ENCODE measurements at places on chromosomes 6 and 20.

DNA sequence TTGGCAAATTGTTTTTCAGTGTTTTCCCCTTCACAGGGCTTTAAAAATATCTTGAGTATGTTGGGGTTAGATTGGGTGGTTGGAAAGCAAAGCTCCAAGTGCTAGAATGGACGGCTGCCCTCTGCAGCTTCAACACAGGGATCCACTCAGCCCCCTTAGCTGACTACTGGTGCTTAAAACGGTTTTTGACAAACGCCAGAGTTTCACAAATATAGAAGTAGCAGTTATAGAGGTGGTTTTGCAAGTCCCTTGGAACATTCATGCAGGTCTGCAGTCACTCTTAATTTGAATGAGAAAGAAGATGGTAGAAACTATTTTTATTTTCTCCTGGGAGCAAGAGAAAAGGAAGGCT lies 175.9 kb downstream of the ARID1B start:
- peak overlapping the region; percentile 86 for H3K27ac ChIP-seq
- DNase-seq = no peak
- H3K27me3 ChIP-seq = no peaks in the 10 kb centered on the region
- H3K36me3 ChIP-seq = peaks cover 2% of the 10 kb centered on the region
- peaks cover 41% of the 10 kb centered on the region for H3K4me1 ChIP-seq

DNA sequence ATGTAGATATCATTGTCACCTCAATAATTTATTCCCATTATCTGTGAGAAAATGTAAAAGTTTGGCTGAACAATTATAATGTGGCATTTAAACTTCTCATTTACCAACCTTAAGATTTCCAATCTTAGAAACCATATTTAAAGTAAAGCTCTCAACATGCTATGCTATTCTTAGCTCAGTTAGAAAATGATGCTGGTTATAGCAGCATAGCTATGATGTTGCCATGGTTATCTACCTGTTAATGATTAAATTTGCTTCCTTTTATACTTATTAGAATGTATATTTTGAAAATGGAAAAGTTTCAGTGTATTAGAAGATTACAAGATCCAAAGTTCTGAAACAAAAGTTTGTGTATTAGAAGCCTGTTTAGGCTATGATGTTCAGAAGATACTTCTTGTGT lies 110.1 kb downstream of the GPR63 start:
- no peaks in the 10 kb centered on the region for H3K4me1 ChIP-seq
- DNase-seq = no peak

- peaks cover 45% of the 10 kb centered on the region for H3K4me1 ChIP-seq
- H3K4me3 ChIP-seq = peak overlapping the region; percentile 93
- no peaks in the 10 kb centered on the region for H3K36me3 ChIP-seq
- DNase-seq = no peak
- H3K27me3 ChIP-seq = no peaks in the 10 kb centered on the region
Measured at GRCh38 chr6:109006818-109007217, 87.8 kb downstream of the SESN1 start.

DNA sequence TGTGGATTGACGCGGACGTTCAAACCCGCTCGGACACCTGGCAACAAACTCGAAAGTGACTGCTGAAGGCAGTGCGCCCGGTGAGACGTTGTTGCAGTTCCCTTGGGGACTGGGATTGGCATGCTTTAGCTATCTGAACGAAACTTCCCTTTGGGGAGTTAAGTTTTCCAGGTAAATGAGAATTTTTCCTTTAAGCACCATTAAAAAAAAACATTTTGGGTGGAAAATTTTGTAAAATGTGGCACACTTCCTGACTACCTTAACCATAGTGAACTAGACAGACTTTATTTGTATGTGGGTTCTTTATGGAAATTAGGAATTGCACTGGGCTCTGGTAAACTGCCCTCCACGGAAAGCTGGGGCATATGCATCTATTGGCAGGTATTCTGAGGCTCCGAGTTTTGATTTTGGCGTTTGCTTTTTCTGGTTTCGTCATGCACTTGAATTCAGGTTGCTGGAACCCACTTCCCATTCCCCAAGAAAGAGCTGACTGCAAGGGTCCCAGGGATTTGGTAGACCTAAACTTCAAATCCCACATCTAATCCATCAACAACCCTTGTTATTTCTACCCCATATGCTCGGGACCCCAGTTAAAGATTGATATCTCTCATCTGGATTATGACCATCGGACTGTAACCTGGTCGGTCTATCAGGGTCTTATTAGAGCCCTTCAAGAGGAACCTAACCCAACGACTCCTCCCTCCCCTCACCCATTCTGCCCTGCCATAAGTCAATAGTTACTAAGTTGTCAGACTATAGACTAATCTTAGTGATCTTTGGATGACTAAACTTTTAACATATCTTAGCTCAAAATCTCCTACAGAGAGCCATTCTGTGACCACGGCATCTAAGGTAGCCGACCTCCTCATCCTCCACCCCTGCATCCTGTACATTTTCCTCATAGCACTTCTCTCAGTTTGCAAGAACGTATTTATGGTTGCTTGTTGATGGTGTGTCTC lies 800 bp upstream of the DYNLT1 start:
- H3K4me1 ChIP-seq = peaks cover 56% of the 10 kb centered on the region
- peak overlapping the region; percentile 96 for H3K4me3 ChIP-seq
- H3K27ac ChIP-seq = peak overlapping the region; percentile 99
- peaks cover 8% of the 10 kb centered on the region for H3K36me3 ChIP-seq
- no peaks in the 10 kb centered on the region for H3K27me3 ChIP-seq

DNA sequence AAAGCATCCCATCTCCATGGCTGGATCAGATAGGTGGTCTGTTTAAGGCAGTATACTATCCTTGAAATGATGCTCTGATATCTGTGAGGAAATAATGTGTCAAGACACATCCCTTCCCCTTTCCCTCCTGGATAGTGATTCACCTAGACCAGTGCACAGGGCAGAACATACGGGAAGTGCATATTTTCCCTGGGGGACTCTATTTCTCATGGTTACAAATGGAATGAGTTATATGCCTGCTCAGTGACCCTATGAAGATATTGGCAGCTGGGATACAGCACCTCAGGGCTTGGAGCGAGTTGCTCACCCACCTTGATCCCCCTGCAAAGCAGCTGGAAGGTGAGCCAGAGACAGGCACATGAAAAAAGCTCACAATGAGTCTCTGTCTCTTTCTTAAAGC lies 67.5 kb upstream of the PRL start:
- no peak for DNase-seq
- H3K4me3 ChIP-seq = no peak overlapping the region
- no peaks in the 10 kb centered on the region for H3K4me1 ChIP-seq
- no peaks in the 10 kb centered on the region for H3K27me3 ChIP-seq
- no peak overlapping the region for H3K27ac ChIP-seq

DNA sequence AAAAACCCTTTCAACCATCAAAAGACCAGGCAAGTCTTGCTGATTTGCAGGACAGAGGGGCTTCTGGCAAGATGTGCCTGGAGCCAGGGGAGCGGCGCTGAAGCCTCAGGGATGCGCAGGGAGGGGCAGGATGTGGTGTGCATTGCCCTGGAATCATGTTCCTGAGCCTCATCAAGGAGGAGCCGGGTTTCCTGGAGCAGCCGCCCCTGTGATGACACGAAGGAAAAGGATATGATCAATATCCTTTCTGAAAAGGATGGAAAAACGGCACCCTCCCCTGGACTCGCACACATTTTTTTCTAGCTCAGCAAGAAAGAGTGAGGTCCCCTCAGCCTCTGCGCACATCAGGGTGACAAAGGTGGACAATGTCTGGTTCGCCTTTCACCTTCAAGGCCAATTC lies 173.1 kb upstream of the SSTR4 start:
- H3K4me1 ChIP-seq = no peaks in the 10 kb centered on the region
- no peak for DNase-seq
- no peaks in the 10 kb centered on the region for H3K27me3 ChIP-seq
- H3K36me3 ChIP-seq = no peaks in the 10 kb centered on the region
- H3K4me3 ChIP-seq = no peak overlapping the region

DNA sequence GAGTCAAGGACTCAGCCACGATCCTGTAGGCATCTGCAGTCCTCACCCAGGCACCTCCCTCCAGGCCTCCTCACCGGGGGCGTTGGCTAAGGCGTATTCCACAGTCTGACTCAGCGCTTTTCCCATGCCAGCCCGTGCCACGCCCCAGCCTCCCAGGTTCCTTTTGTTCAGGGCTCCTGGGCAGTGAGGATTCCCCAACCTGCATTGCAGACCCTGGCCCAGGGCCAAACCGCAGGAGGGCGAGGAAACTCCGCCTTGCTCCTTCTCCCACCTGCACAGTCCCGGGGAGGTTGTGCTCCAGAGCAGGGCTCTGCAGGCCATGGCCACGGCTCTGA lies 202.8 kb upstream of the CST7 start:
- no peak for DNase-seq
- H3K4me3 ChIP-seq = no peak overlapping the region
- no peaks in the 10 kb centered on the region for H3K4me1 ChIP-seq
- H3K27me3 ChIP-seq = peaks cover 32% of the 10 kb centered on the region

DNA sequence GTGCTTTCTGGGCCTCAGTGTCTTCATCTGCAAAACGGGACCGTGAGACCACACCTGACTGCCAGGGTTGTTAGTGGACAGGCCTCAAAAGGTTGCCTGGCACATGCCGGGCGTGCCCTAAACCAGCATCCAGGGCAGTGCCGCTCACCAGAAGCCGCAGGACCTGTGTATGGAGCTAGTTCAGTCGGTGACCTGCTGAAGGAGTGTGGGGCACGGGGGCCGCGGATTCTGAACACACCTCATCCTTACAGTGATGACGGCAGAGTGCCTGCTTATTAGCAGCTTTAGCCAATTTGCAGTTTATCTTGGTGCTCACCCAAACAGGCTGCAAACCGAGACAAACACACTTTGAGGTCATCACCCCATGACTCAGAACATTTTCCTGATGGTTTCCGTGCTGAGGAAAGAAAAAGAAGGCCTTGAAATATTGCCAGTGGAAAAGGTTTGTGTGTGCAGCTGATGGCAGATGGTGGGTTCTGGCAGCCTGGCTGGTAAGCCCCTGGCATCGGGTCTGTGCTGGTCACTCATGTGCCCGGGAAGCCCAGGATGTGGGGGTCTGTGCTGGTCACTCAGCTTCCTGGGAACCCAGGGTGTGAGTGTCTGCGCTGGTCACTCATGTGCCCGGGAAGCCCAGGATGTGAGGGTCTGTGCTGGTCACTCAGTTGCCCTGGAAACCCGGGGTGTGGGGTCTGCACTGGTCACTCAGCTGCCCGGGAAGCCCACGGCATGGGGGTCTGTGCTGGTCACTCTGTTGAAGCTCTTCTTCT lies 153.8 kb downstream of the ERMARD start:
- H3K4me1 ChIP-seq = peaks cover 2% of the 10 kb centered on the region
- DNase-seq = no peak
- no peak overlapping the region for H3K4me3 ChIP-seq
- H3K27ac ChIP-seq = no peak overlapping the region

DNA sequence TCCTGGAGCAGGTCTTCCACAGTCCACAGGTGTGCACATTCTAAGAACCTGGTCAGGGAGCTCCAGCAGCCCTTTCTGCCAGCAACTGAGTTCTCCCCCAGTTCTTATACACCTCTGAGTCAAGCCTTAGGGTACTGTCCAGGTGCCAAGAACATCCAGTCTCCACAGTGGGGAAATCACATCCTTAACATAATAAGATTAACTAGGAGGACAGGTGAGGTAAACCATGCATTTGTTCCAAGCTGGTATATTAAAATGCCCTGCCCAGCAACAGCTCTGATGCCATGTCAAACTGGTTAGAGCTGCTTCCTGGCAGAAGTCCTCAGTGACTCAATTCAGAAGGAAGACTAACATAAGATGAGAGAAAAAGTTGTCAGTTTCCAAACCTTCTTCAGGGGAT lies 303.9 kb upstream of the SGK1 start:
- no peak overlapping the region for H3K4me3 ChIP-seq
- peaks cover 15% of the 10 kb centered on the region for H3K27me3 ChIP-seq
- peaks cover 7% of the 10 kb centered on the region for H3K36me3 ChIP-seq
- H3K27ac ChIP-seq = peak overlapping the region; percentile 70
- H3K4me1 ChIP-seq = peaks cover 23% of the 10 kb centered on the region

GRCh38 chr6:52574709-52575501 lies 2.0 kb downstream of the TRAM2 start:
- H3K4me3 ChIP-seq = peak overlapping the region; percentile 95
- peaks cover 3% of the 10 kb centered on the region for H3K36me3 ChIP-seq
- H3K27ac ChIP-seq = peak overlapping the region; percentile 91
- no peaks in the 10 kb centered on the region for H3K27me3 ChIP-seq

GRCh38 chr6:165448210-165448609 lies 138.8 kb upstream of the C6orf118 start:
- no peak overlapping the region for H3K4me3 ChIP-seq
- no peaks in the 10 kb centered on the region for H3K27me3 ChIP-seq
- H3K27ac ChIP-seq = no peak overlapping the region

GRCh38 chr20:50831622-50832021 lies 36.8 kb downstream of the BCAS4 start:
- no peak overlapping the region for H3K4me3 ChIP-seq
- peaks cover 11% of the 10 kb centered on the region for H3K36me3 ChIP-seq
- no peaks in the 10 kb centered on the region for H3K27me3 ChIP-seq
- no peak for DNase-seq
- peaks cover 2% of the 10 kb centered on the region for H3K4me1 ChIP-seq

GRCh38 chr6:113434641-113435040 lies 422.5 kb upstream of the MARCKS start:
- H3K27me3 ChIP-seq = no peaks in the 10 kb centered on the region
- no peak overlapping the region for H3K27ac ChIP-seq
- no peak for DNase-seq
- H3K36me3 ChIP-seq = no peaks in the 10 kb centered on the region
- no peak overlapping the region for H3K4me3 ChIP-seq

DNA sequence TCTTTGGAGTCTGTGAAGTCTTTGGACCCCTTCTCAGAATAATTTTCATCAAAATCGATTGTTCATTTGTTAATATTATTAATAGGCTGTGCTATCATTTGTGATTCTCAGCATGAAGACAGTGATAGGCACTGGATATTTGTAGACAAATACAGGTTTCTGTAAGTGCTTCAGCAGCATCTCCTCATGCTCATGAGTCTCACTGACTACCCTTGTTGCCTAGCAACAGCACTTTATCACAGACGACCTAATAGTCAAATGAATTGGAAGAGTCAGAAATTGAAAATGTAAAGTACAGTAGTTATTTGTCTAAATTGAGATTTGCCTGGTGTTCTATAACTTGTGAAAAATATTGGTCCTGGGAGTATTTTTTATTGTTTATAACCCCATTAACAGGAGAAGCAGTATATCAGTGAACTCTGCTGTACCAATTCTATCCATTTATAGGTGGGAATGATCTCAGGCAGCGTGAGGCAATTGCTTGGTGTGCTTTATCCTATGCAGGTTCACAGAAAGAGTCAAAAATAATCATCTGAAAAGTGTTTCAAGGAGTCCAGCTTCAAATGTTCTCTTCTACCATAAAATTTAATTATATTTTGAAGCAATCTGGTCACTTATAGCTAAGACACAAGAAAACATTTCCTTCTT lies 684.6 kb downstream of the RFPL4B start:
- no peak for DNase-seq
- H3K27ac ChIP-seq = no peak overlapping the region
- no peaks in the 10 kb centered on the region for H3K36me3 ChIP-seq
- H3K4me3 ChIP-seq = no peak overlapping the region

- H3K36me3 ChIP-seq = no peaks in the 10 kb centered on the region
- H3K4me3 ChIP-seq = no peak overlapping the region
Measured at GRCh38 chr6:6918216-6918983, 189.4 kb upstream of the RREB1 start.

- H3K27me3 ChIP-seq = peaks cover under 1% of the 10 kb centered on the region
- H3K27ac ChIP-seq = no peak overlapping the region
- H3K4me3 ChIP-seq = no peak overlapping the region
- no peaks in the 10 kb centered on the region for H3K4me1 ChIP-seq
Measured at GRCh38 chr6:166645896-166646295, 18.8 kb upstream of the RPS6KA2 start.

Data from T-helper 17 cell (primary cell).